Progenitor cell of endocrine pancreas (in vitro differentiated cells): ENCODE measurements at places on chromosomes 3 and 15.

DNA sequence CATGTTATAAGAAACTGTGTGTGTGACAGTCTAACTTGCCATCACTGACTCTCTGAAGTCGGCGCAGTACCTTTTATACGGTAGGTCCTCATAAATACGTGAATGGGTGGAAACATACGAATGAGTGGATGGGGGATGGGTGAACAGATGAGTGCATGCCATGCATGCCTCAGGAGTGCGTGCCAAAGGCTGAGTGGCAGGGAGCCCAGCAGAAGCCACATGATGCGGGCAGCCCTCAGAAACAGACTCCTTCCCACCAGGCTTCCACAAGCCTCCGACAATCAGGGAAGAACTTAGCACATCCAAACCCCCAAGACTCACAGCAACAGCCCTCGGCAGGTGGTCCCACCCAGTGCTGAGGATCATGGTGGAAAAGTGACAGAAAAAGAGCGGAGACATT is 16.7 kb downstream of the HCN4 start:
- DNase-seq = no peak

GRCh38 chr3:127158614-127159229 is 34.2 kb upstream of the PRR23E start:
- peak; percentile 62 for DNase-seq

GRCh38 chr3:153866901-153867300 is 254.3 kb upstream of the ARHGEF26 start:
- no peak for DNase-seq

DNA sequence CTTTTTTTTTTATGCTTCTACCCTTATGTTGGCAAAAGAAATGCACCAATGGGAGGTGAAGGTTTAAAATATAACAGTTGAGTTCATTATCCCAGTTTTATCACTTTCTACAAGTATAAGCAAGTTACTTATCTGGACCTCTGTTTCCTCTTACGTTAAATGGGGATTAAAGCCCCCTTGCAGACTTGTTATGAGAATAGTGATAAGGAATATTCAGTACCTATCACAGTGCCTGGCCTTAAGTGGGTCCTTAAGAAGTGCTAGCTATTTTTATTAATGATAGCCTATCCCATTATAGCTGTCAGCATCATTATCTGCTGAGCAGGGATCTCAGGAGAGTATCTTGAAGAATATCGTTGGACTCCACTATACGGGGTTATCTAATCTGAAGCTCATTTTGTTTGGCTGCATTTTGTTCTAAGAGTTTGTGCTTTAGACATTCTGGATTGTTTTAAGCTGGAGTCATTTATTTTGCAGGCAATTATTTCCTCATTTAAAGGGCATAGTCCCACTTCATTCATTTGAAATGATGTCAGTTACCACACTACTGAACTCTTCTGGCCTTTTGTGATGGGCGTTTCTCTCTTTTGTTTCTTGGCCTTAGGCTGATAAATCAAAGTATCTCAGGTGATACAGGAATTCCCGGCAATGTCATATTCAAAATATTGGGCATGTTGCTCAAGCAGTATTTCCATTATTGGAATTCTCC is 28.8 kb downstream of the RAB8B start:
- no peak for DNase-seq

DNA sequence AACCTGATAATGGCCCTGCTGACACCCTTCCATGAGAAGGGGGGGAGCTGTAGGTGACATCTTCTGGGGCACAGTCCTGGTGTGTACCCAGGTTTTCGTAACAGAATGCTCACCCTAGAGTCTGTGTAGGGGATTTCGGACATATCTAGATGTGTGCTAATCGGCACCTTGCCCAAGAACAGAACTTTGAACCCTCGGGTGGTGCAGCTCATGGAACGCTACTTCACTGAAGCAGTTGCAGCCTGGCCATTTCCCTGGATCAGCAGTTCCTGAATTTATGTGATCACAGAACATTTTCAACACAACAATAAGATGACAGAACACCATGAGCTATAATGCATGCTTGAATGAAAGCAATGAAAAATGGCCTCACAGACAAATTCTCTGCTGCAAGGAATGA is 57.5 kb upstream of the MUC13 start:
- no peak for DNase-seq

DNA sequence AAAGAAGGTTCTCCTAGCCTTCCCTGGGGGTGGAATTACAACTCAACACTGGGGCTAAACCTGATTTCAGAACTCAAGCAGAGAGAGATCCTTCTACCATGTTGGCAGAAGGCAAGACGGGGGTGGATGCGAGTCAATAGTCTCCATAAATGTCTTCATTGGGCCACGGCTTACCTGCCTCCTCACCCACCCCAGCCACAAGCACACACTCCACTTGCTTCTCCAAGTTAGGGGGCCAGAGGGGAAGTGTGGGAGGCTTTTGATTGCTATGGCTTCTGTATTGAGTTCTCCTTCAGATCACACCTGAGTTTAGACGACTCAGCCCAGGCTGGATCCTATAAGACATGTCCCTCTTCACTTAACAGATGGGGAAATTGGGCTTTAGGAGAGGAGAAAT is 178.9 kb downstream of the UACA start:
- no peak for DNase-seq

- DNase-seq = no peak
These were observed 179.9 kb downstream of the FAM43A start for GRCh38 chr3:194865615-194866014.

DNA sequence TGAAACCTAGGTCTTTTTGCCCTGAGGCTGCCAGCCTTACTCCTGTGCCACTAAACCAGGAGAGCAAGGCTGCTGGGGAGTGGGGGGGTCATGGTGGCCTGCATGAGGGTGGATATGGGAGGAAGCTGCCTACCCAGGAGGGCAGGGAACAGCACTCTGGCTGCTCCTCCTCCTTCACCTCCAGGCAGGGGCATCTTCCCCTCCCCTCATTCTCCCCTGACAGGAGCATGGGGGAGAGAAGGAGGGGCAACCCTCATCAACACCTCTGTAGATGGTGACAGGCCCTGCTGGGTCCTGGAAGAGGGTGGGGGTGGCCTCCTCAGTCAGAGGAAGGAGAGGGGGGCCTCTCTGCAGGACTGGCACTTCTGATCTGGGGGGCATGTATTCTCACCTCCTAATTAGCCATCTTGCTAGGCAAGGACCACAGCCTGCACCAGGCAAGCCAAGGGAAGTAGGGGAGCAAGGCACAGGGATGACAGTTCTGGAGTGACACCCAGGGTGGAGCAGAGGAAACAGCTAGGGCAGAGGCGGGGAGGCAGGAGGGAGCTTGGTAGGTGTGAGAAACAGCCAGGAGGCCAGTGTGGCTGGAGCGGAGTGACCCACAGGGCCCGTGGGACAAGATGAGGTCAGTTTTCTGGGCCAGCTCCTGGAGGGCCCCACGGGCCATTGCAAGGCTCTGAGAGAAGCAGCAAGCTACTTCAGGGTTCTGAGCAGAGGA is 4.9 kb downstream of the CCDC33 start:
- no peak for DNase-seq

- no peak for DNase-seq
These were observed 2.6 kb downstream of the APBA2 start for GRCh38 chr15:28888302-28888894.

GRCh38 chr3:48437812-48438211 is 2.1 kb downstream of the CCDC51 start:
- DNase-seq = no peak

DNA sequence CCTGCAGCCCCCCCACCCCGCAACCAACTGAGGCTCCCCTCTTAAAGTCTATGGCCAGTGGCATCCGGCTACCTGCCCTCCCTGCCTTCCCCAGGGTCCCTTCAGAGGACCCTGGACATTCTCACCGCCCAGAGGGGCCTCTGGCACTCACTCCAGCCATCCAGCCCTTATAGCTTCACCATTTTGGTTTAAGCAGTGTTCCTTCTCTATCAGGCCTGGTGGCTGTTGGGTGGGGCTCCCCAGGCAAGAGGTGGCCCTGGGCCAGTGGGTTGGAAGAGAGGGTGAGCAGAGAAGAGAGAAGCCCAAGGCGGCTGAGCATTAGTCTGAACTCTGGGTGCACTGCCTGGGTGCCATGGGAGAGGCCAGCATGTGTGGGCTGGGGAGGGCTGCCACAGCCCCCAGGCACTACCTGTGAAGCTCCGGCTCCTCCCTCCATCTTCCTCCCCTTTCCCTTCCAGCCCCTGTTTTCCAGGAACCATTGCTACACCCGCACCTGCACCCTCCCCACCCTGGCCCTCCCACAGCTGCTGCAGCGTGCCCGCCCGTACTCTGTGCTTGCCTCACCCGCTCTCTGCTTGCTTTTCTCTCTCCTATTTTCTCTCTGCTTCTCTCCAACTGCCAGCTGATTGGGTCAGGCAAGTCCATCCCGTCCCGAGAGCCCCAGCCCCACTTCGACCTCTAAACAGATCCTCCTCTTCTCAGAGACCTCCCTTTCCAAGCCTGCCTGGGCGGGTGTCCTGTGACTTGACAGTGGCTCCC is 168.2 kb downstream of the TBC1D2B start:
- no peak for DNase-seq

- no peak for DNase-seq
These were observed 17.1 kb downstream of the BHLHE40 start for GRCh38 chr3:4996223-4996765.

DNA sequence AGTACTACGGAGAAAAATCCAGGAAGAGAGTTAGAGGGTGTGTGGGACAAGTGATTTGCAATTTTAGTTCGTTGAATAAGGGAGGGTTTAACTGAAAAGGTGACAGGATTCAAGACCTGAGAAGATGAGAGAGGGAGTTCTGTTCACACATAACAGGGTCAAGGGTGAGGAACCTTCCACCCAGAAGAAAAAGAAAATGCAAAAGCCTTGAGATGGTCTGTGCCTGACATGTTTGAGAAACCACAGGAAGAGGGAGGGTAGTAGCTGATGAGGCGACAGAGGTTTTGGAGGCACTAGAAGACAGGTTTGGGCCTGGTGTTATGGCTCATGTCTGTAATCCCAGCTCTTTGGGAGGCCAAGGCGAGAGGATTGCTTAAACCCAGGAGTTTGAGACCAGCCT is 591 bp upstream of the SLC25A20 start:
- no peak for DNase-seq

GRCh38 chr15:81015621-81016488 is 15.1 kb downstream of the TLNRD1 start:
- no peak for DNase-seq

GRCh38 chr3:9067352-9067975 is 104.2 kb upstream of the RAD18 start:
- no peak for DNase-seq

DNA sequence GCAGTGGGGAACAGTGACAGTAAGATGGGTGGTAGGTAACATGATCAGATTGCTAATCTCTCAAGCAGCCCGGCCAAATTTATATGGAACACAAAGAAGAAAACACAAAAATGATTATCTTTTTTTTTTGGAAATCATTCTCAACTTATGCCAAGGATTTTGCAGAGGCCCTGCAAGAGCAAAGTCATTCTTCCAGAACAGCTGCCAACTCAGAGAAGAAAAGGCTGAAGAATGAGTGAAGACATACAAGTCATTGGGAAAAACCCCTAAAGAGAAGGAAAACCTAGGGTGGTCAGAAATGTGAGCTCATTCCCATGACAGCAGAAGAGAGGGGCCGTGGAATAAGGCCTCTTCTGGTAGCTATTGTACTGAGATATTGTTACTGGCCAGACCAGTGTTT is 246.7 kb downstream of the SHOX2 start:
- no peak for DNase-seq

- DNase-seq = no peak
These were observed 4.9 kb downstream of the NANOGP8 start for GRCh38 chr15:35080226-35080625.

DNA sequence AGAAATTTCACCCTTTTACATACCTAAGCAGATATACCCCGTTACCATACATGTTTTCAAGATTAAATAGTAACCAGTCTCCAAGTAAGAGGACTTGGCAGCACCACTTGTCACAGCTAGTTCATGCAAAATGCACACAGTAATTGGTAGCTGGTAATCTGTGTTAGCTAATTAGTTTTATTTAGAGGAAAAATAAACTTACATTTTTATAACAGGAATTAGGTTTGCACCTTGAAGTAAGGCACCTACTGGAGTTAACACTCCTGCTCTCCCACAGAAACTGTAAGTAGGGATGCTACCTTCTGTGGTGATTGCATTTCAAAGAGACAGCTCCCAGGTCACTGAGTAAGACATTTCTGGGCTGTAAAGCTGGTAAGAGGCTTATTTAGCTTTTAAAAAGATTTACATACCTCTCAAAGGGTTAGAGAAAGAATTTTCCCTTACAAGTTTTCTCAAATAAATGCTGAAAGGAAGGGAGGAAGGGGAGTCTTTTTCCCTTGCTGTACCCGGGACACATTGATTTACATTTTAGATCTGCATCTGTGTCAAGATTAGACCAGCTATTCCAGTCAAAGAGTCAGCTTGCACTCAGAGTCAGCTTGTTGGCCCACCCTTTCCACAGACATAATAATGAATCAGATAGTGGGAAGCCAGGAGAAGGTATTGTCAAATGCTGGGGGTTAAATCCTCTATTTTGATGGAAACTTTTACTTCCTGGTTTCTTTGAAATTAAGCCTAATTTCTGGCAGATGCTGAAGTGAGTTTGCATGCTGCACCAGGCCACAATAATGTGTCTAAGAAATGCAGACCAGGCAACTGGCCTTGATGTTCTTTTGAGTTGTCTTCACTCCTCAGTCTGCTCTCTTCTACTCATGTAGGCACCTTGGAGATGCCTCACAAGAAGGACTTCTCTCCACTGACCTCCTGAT is 77.6 kb upstream of the CHD2 start:
- DNase-seq = no peak

DNA sequence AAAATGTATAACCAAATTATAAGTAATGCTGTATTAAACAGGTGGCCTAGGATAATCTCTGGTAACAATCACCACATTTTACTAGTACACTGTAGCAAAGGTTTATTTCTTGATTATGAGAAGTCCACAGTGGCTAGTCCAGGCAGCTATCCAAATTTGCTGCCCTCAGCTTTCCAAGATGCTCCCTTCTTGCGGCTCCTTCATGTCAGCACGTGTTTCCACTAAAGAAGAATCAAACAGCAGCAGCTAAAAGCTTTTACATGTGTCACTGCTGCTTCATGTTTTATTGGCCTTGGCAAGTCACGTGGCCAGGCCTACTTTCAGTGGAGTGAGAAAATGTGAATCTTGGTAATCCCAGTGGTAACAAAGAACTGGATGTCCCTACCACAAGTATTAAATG is 5.6 kb upstream of the RBMS3 start:
- DNase-seq = no peak

- no peak for DNase-seq
These were observed 197.3 kb upstream of the HES1 start for GRCh38 chr3:193938613-193939012.

DNA sequence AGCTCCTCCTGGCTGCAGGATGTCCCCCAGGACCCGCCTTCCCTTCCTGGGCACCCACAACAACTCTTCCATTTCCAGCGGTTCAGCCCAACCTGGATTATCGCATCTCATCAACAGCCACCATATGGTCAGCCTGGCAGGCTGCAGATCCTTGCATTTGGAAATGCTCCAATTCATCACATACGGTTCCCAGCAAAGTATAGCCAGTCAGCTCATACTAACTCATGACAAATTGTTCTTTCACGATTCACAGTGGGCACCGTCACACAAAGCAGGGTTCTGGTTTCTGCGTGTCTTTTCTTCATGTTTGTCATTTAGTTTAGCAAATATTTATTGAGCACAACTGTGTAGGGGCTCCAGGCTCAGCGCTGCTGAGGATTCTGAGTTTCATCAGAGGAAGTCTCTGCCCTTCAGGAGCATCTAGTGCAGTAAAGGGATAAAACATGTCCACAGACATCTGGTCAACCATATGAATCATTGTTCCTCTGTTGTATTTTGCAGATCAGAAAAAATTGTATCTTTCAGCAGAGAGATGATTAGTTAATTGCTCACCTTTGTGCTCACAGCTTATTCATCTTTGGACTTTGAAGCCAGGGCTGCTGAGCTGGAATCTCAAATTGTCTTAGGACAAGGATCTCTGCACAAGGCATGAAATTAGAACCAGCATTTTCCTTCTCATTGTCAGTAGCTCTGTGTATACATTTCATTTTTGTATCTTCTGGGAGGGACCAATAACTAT is 125.1 kb downstream of the GABRG3 start:
- no peak for DNase-seq
